ENCODE measurements at places on chromosomes 12 and 14.

DNA sequence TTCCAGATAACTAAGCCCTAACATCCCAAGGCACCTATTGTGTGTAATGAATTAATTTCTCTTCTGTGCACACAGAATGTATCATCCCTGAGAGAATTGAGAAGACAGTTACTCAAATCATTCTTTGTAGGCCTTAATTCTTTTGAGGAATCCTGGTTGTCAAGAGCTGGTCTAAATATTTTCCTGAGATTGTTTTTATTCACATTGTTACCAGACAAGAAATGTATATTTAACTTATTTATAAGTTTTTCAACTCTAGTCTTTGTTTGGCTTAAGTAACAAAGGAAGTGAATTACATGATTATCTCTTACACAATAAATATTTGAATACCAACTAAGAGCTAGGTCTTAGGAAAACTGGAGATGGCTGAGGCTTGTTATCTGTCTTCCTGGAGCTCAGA, 169.4 kb downstream of the DACT1 start:
- DNase-seq: no peak

GRCh38 chr12:106152334-106152733, 13.6 kb upstream of the NUAK1 start:
- no peak for DNase-seq

DNA sequence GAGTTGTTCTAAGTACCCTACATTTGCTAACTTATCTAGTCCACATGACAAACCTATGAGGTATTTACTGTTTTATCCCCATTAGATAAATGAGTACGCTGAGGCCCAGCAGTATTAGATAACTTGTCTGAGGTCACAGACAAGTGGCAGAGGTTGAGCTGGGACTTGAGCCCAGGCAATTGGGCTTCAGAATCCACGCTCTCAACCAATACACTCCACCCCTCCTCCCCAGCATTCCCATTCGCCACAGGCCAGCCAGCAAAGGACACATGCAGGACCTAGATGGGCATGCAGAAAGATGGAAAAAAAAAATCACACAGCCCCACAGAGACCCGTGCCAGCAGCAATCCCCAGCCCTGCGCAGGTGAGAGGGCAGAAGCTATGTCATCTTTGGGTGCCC, 12.4 kb downstream of the HDAC7 start:
- DNase-seq: no peak

DNA sequence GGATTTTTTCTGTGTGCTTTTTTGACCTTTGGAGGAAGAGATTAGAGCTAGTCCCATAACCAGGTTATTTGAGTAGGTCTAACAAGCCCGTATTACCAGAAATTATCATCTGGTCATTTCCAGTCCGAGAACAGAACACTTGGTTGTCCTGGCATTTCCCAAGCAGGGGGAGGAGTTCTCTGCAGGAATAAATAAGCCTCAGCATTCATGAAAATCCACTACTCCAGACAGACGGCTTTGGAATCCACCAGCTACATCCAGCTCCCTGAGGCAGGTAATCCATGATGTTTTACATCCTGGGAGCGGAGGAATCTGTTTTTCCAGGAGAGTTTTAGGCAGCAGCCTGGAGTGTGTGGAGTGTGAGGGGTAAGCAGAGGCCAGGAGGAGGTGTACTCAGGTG, at the start of gene SERPINA3:
Gene SERPINA3 (plus strand): TSS at position 218 of the 400 bp plus-strand sequence. CDS start 2,051 bp downstream, outside the sequence.
- DNase-seq: no peak

DNA sequence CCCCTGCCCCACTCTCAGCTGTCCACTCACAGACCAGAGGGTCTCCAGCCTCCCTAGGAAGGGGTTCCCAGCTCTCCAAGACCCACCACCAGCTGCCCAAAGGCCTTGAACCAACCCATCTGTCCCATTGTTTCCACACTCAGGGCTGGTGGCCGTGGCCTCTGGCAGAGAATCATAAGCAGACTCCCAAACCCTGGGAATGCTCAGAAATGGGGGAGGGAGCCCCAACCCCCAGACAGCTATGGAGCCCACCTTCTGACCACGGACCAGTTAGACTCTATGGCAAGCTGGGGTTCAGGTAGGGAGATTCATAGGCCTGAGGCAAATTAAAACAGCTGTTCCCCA, 280.0 kb downstream of the DPF3 start:
- no peak for DNase-seq

GRCh38 chr12:106066051-106066705, 72.6 kb downstream of the NUAK1 start:
- no peak for DNase-seq
